ENCODE measurements at places on chromosomes 11 and 22.

DNA sequence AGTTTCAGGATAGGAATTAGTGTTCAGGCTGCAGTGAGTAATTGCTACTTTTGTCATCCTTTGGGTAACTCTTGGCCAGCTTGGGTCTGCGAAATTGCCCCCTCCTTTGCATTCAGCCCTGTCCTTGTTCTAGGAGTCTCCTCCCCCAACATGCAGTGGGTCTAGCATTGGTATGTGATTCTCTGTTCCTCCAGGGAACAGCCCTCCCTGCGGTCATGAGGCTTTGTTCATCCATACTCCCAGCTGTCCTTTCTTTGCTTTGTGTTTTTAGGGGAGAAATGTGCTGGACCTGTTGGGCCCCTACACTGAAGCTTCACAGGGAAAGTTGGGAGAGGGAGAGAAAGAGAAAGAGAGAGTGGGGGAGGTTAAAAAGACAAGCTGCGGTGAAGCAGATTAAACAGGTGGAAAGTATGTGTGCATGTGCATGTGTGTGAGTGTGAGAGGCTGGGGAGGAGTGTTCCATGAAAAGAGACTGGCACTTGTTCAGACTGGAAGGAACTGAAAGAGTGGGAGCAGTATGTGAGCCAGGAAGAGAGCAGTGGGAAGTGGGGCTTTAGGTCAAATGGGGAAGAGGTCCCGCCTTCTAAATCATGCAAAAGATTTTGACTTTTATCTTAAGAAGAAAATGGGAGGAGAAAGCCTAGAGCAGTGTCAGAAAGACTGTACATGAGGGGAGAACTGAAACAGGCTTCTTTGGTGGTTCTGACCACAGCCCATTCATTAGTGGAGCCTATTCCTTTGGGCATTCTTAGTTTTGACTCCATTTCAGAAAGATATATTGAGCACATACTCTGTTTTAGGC, 17.9 kb upstream of the SESN3 start:
- no peak for DNase-seq

- no peak for DNase-seq
These were observed 111.7 kb downstream of the ZNF280B start for GRCh38 chr22:22396741-22397291.

DNA sequence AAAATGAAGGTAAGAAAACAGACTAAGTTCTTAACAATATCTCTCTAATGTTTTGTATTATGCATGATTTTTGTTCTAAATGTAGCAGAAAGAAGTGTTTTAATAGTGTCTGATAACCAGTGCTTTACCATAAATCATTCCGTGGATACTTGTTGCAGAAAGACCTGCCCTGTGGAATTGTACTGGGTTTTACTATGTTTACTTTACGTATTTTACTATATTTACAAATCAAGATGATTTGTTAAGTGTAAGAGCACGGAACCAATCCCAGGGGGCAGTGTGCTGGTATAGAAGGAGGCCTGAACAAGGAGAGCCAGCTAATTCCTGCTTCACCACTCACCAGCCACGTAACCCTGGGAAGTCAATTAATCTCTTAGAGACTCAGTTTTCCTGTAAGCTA, 1.4 kb downstream of the HTR3B start:
- DNase-seq, result no peak

DNA sequence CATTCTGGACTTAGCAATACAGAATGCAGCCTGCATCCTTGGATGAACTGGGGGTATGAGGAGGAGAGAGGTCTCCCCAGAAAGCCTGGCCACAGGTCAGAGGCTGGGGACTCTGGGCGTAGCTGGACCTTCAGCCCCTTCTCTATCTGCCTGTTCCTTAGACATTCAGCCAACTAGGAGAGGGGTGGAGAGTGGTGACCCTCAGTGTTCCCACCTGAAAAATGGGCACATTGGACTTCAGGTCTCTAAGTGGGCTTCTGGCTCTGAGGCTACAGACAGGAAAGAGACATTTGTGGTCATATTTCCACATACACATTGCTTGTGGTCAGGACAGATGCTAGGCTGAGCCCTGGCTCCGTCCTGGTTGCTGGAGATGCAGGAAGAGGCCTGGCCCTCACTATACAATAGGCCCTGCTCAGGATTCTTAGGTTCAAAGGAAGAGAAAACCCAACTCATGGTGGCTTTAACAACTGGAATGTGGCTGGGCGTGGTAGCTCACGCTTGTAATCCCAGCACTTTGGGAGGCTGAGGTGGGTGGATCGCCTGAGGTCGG, 30.1 kb upstream of the CBX7 start:
- no peak for DNase-seq

GRCh38 chr22:47166033-47166404, 403.6 kb downstream of the TBC1D22A start:
- no peak for DNase-seq

DNA sequence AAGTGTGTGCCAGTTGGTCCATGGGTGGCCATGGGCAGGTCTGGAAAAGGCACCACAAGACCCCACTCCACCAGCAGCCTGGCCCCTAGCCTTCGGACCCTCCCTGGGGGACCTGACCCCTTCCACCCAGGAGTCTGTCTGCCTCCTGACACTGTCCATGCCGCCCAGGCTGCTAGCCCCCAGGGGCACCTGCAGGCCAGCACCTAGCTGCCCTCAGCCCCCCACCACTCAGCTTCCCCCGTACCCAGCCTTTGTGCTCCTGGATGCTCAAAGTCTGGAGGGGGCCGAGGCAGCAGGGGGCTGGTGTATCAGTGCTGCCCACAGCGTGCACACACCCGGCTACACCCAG, 34.3 kb upstream of the OR10G7 start:
- DNase-seq, result no peak

DNA sequence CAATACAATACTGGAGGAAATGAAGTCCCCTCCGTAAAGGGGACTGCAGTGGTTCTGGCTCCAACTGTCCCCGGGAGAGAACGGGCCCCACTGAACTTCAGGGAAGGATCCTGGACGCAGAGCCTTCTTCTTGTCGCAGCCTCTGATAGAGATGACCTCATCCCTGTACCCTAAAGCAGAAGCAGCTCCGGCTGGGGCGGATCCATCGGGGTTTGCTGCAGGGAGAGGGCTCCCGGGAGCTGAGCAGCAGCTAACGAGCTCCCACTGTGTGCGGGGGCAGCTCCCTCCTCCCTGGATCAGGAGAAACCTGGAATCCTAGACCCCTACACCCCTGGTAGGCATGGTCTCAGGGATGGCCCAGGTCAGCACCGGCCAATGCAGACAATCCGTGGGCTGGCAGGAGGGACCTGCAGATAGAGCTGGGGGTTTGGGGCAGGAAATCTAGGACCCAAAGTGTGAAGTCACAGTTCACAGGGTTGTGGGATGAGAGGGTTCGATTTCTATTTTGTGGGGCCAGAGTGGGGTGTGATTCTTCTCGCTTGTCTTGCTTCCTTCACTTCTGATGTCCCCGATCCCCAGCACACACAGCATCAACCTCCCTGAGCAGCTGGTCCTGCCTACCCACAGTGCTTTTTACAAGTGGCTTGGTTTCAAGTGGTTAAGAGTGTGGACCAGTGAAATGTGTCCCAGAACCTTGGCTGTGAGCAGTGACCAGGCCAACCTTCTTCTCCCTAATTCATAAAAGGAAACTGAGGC, 12.9 kb downstream of the KIAA0930 start:
- DNase-seq, result no peak

GRCh38 chr11:129144256-129144655, 47.9 kb downstream of the ARHGAP32 start:
- DNase-seq, result no peak

DNA sequence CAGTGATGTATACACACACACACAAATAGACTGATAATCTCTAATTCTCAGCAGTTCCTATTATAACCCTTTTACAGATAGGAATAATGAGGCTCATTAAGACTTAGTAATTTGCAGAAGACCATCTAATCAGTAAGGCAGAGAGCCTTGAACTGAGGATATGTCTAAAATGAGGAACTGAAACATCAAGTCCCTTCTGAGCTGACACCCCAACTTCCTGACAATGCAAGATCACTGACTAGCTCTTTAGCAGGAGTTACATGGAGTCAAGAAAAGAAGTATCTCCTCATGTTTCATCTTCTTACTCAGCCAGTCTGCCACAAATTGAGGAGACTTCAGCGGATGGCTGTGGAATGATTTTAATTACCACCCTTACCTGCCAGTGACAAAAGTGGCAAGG, 193.0 kb downstream of the MSANTD4 start:
- DNase-seq, result no peak

DNA sequence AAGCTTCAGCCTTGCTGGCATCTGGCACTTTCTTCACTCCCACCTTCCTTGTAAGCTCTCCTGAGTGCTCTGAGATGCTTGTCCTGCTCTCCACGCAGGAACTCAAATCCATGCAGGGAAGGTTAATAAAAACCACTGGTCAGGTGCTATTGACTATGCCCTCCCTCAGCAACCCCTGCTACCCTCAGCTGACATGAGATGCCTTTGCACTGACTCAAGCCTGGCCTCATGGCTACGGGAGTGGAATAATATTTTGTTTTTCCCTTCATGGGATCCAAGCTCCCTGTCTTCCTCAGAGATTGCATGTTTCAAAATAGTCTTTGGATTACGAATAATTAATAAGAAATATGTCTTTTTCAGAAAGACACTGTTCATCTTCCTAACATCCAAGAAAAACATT, 31.7 kb upstream of the ABCC8 start:
- no peak for DNase-seq

DNA sequence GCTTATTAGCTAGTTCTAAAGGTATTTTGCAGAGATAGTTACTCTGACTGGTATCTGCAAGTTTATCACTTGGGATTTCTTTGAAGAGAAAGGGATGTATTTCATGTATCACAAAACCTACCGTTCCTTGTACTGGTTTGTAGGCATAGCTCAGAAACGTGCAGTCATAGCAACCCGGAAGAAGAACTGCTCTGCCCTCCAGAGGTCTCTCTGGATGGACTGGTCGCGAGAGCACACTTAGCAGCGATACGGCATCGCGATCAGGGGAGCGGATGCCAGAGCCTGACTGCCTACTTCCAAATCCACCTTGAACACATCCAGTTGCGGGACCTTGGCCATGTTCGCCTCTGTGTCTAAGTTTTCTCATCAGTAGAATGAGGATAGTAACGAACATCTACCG, 143.3 kb downstream of the WNT7B start:
- no peak for DNase-seq

DNA sequence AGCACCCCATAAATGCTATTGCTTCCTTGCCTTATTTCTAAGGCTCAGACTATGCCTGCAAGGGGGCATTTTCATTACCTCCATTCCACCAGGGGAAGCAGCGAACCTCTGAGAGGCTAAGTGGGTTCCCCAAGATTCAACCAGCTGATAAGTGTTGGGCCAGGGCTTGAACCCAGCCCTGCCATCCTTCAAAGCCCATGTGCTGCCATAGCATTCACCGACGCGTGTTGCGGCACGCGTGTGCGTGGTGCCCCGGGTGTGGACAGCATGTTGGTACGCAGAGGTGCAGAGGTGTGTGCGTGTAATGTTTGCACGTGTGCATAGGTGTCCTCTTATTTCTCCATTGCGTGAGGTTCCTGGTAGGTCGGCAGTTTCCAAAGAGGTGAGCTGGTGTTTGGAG, 66.0 kb upstream of the PPARA start:
- no peak for DNase-seq

DNA sequence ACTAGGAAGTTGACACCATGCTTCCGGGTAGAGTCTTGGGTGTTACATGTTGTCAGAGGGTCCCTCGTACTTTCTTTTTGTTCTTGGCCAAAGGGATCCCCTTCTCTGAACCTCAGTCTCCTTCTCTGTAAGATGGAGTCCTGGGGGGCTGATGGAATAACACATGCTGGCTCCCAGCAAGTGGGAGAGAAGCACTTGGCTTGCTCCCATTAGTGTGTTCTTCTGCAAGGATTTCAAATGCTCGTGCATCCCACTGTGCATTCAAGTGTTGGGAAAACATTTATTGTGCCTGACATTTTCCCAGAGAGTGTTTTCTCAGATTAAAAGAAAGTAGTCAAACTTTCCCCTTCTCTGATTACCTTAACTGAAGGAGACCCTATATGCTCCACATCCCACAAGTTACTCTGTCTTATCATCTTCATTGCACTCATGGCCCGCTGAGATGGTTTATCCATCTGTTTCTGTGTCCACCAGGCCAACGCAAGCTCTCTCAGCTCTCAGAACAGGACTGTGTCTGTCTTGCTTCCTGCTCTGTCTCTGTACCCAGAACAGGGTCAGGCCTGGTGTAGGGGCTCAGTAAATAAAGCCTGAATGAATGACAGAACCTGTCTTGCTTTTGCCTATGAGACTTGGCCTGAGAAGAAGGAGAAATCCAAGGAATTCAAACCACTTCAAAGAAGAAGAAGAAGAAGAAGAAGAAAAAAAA, 16.0 kb upstream of the TIMP3 start:
- DNase-seq, result no peak

GRCh38 chr11:27563201-27563600, 56.6 kb upstream of the LIN7C start:
- DNase-seq, result no peak

GRCh38 chr11:131923309-131923708, 552.9 kb downstream of the NTM start:
- no peak for DNase-seq

DNA sequence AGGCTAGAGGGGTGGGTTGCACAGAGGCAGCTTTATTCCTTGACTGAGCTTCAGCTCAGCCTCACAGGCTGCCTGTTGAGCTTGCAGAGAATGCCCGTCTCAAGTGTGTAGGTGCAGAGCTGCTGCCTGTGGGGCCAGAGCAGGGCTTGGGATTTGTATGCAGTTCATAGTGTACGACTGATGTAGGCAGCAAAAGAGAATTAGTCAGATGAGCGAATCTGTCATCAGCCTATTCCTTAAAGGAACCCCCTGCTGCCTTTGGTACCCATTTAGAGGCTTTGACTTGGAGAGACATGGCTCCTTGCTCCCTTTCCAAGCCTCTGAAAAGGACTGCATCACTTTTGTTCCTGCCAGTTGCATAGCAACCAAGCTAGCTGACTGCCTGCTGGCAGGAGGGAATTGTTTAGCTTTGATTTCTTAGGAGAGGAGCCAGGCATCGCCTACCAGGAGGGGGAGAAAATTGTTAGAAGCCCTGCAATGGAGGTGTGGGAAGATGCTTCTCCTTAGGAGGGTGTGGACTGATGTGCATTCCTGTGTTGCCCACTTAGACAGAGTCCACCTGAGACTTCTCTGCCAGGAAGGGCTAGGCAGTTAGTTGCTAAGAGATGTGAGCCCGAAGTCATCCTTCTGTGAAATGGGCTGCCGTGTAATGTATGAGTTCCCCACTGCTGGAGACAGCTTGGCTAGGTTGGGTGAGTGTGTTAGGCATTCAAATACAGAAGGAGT, 10.9 kb downstream of the ACO2 start:
- no peak for DNase-seq
